NCI-H1417 treated with DMSO at 0.1 percent for 48 hours (cell line): ENCODE measurements at places on chromosomes 4 and X.

GRCh38 chr4:6250235-6250983, 19.2 kb upstream of the WFS1 start:
- peak; percentile 64 for DNase-seq

DNA sequence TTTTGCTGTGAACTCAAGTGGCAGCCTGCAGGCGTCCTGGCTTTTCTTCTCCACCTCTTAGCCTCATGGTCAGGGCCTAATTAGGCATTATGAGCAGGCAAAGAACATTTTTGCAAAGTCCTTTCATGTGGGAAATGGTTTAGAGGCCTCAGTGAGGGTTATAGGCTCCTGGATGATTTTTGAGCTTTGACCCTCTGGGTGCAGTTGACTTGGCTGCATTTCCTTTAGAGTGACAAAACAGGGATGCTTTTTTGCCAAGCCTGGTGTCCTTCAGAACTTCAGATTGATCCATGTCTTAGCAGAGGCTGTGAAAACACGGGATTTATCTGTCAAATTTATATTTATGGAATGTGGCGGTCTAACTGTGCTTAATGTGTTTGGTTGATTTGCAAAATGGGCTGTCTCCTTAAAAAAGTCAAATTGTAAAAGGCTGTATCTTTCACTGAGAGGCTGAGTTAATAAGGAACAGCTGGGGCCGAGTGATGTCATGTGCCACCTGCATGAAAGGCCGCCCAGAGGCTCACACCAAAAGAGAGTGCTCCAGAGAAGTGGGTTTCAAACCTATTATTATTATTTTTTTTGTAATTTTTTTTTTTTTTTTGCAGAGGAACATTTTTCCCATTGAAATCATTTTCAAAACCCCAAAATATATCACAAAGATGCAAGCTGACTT, 192.2 kb upstream of the ARX start:
- no peak for DNase-seq

DNA sequence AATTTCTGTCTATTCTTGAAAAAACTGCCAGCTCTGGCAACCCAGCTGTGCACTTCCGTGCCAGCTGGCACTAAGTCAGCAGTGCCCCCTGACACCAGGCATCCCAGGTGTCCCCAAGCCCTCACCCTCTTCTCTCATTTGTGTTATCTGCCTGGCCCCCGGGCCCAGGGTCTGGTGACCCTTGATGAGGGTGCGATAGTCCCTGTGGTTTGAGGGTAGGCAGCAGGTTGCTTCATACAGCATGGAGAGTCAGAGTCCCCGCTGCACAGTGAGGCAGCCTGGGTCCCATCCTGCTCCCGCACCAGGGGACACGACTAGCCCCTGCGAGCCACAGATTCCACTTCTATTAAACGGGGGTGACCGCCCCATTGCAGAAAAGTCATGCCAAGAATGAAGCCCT, 1.9 kb downstream of the MAN2B2 start:
- DNase-seq = no peak

DNA sequence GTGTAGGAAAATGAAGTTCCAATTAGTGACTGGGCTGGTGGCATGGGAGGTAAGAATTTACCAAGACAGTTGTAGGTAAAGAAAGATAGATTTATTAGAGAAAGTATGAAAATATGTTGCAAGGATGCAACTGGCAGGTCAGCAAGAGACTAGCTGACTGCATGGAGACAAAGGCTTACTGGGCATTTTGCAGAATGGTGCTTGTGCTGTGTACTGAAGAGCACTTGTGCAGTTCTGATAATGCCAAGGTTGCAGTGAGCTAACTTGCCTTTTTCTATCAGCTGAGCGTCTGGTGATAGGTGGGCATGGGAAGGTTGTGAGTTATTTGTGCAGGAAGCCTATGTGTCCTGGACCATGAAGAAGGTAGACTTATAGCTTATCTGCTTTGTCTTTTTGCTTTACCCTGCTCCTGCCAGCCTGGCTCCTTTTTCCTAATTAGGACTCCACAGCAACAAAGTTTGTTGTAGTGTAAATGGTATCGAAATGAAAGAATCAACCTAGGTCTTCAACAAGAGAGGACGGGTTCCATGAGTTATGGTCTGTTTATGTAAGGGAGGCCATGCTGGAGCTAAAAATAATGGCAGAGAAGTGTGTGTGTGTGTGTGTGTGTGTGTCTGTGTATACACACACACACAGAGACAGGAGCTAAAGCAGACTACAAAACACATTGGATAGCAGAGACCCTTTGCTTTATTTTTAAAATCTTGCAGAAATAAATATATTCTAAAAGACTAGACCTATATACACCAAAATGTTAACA, 15.0 kb downstream of the BST1 start:
- DNase-seq = no peak

DNA sequence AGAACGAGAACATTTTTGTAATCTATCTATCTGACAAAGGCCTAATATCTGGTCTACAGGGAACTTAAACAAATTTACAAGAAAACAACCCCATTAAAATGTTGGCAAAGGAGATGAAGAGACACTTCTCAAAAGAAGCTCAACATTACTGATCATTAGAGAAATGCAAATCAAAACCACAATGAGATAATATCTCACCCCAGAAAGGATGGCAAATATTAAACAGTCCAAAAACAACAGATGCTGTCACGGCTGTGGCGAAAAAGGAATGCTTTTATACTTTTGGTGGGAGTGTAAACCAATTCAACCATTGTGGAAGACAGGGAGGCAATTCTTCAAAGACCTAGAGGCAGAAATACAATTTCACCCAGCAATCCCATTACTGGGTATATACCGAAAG, 2284.8 kb downstream of the ARAP2 start:
- DNase-seq = no peak

GRCh38 chr4:129246910-129247461, 151.0 kb downstream of the C4orf33 start:
- peak; percentile 95 for DNase-seq

DNA sequence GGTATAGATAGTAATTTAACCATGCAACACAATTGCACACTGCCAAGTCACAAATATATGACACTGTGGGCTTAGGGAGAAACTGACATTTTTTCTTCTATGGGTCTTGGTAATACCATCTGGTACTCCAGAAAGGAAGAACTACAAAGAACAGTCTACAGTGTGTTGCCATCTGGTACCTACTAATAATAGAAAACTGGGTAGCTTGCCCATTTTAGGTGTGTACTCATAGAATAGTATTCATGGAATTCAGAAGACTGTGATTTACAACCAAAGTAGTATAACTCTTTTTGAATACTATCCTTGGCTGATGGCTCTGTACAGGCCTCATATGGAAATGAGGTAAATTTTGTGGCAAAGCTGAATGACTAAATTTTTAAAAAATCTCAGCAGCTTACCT, 132.6 kb upstream of the RPS6KA6 start:
- DNase-seq = no peak

DNA sequence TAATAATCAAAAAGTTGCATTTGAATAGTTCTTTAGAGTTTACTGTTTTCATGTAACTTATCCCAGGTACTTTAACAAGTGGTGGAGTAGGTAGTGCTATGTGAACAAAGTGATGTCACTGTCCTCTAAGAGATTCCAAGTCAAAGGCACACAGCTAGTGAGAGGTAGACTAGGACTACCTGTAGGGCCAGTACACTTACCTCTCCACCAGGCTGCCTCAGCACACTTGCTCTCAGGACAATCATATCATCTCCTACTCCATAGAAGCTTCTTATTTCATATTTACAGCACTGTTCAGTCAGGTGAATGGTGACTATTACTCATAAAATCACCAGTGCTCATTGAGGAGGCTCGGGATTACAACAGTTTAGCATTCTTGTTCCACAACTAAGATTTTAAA, 173.0 kb upstream of the EMCN start:
- no peak for DNase-seq

- DNase-seq = no peak
These were observed 61.1 kb upstream of the C1QTNF7 start for GRCh38 chr4:15366721-15367120.

GRCh38 chrX:40646489-40647306, 663 bp downstream of the CXorf38 start:
- DNase-seq = no peak

GRCh38 chrX:133412665-133413064, 2.6 kb downstream of the GPC4 start:
- no peak for DNase-seq

GRCh38 chrX:136028383-136028984, 43.2 kb downstream of the SLC9A6 start:
- DNase-seq = no peak

DNA sequence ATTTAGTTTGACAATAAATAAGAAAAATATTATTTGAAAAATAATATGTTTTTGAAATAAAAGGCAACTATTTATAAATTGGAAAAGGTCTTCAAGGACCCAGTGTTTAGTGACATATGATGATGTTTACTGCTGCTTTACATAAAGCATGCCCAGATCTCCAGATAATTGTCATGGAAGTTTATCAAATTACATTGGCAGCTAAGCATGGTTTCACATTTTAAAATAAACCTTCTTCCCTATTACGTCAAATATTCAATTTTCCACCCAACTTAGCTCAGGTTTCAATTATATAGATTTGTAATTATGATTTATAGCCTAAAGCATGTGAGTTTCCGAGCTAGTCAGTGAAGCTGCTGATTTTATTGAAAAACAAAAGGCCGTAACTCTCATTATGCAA, 417.2 kb downstream of the CFAP47 start:
- no peak for DNase-seq

DNA sequence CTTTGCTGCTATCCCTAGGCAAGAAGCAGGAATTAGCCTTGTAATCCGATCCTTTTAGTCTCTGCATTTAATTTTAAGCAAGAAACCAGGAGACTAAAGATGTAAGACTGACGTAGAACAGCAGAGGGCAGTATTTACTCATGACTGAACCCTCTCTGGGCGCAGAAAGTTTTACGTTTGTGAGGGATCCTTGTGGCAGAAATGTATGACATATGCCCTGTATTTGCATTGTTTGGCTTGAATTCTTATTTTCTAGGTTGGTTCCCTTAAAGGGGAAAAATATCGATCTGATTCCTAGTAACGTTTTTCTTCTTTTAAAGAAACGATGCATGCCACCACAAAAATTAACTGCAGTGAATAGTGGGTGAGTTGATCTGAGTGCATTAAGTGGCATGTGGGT, 1.3 kb upstream of the FAT4 start:
- DNase-seq = peak; percentile 66

- no peak for DNase-seq
These were observed 29.5 kb downstream of the SORBS2 start for GRCh38 chr4:185782523-185782922.

- no peak for DNase-seq
These were observed 96.0 kb downstream of the DHRSX start for GRCh38 chrX:2404776-2405175.

GRCh38 chr4:6470502-6471306, 1.7 kb downstream of the PPP2R2C start:
- no peak for DNase-seq

- no peak for DNase-seq
These were observed 638.9 kb downstream of the MID1IP1 start for GRCh38 chrX:39439906-39440798.

DNA sequence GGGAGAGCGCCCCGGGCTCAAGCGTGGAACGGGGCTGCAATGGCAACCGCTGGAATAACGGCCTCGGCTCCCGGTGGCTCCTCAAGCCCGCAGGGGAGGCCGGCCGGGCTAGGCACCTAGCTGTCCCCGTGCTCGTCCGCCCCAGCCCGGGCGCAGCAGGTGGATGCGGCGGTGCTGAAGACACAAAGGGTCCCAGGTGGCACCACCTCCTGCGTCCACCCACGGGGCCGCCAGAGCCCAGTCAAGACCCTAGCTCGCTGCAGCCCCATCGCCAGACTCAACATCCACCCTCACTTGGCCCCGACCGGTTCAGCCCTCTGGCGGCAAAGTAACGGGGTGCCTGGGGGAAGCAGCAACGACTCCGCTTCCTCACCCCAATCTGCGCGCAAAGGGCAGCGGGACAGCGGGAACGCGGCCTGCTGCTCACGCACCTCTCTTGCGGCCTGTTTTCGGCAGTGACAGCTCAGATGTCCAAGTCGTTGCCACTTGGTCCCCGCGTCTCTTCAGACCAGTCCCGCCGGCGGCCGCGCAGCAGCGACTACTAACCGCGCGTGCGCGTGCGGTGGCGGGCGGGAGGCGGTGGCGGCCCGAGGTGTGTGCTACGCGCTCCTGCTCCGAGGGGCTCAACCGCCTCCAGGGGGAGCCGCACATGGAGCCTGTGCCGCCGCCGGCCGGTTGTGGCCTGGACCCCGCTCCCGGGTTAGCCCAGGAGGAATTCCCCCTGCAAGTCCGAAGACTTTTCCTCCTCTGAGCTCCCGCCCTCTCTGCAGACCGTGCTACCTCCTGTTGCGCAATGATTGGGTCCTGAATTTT, at the start of gene CLGN:
CLGN (minus strand) TSS at position 543 of the 813 bp plus-strand sequence. CDS start 14,570 bp downstream, outside the sequence.
- DNase-seq = peak; percentile 63

DNA sequence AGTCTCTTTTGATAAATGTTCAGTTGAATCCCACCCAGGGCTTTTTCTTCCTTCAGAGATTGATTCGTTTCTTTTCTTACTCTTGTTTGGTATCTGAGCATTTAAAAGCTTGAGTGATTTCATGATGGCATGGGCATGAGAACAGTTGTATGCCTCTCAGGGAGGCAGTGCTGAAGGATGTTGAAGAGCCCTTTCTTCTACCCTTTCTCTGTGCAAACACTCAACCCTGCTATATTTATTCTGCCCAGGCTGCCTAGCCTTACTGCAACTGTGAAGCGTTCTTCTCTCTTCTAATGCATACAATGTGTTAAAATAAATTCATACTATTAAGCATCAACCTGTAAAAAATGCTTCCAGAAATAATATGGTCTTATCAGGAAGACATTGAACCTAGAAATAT, 367.6 kb upstream of the LCORL start:
- peak; percentile 15 for DNase-seq

DNA sequence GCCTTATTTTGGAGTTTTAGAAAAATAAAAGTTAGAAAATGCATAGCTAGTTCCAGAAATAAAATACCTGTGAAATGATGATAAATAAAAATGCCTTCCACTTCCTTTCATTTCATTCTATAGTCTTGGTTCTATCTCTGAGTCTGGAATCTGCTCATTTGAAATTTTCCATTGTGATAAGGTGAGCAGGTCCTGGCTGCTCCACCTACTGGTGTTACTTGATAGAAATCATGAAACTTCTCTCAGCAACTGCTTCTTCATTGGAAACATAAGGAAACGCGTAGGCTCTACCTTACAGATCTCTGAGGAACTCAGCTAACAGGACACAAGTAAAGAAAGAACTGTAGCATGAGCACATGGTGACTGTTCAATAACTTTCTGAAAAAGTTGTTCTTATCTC, 141.8 kb downstream of the DCHS2 start:
- no peak for DNase-seq
